Stimulated activated CD8-positive, alpha-beta memory T cell treated with anti-CD3 and anti-CD28 coated beads, Interleukin-4, amount 100 ng/mL, for 4 hours (primary cell): ENCODE measurements at places on chromosomes 4 and X.

GRCh38 chr4:93532234-93532633 is 296.3 kb upstream of the ATOH1 start:
- no peak for DNase-seq

DNA sequence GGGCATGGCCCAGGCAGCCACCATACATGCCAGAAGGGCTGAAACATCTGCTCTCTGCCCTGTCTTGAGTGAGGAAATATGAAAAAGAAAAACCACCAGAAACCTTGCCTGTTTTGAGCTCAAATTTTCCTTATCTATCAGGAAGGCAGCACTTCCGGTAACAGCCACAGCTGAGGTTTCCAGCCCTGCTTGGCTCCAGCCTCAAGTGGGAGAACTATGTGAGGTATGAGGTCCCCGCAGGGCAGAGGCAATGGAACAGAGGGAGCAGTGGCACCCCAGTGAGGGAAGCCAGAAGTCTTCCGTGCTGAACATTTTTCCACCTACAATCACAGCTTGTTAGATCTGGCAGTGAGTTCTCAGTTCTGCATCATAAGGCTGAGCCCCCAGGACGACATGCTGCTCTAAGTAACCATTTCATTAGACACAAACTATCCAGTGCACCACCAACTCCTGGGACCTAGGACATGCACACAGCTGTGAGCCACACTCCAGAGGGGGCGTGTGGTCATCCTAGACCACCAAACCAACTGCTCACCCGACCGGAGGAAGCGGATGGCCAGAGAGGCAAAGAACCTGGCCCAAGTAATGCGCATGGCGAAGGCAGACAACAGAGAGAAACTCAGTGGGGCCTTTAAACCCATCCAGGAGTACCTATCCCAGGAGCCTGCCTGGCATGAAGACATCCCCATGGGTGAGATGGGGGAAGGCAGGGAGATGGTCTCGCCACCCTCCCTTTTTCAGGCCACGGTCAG is 22.6 kb downstream of the WDR1 start:
- no peak for DNase-seq

DNA sequence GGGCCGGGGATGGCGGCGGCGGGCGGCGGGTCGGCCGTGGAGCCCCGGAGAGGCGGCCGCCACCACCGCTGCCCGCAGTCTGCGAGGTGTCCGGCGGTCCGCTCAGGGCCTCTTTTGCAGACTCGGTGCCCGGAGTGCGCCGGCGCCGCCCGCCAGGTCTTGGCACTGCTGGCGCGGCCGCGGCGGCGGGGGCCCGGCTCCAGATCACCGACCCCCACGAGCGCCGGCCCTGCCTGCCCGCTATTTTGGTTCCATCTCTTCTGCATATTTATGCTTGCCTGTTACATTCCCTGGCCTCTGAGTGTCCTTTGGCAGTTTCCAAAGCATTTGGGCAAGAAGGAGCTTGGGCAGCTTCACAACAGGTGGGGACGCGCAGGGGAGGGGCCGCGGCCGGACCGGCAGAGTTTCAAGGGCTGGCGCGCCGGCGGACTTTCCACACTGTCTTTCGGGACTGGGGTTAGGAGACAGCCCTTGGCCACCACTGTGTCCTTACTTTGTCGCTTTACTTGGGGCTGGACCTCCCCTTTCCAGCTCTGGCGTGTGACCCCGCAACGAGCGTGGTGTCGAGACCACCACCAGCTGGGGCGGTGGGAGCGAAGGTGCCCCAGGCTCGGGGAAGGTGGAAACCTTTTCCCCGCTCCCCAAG is 668 bp upstream of the TAPT1 start:
- no peak for DNase-seq

GRCh38 chr4:33171873-33172525 is 2451.8 kb downstream of the PCDH7 start:
- no peak for DNase-seq

DNA sequence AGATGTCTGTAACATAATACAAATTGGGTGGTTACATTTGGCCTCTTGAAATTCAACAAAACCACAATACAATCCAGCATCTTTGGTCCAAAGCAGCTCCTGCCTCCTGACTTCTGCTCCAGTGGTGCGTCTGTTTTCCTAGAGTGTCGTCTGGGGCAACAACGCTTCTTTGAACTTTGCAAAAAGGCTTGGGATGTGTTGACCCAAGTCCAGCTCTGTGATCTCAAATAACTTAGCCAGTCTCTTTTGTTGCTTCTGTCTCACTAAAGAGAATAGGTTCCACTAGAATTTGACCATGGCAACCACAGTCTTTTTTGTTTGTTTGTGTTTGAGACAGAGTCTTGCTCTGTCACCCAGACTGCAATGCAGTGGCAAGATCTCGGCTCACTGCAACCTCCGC is 324.0 kb downstream of the DHRSX start:
- no peak for DNase-seq

- DNase-seq = no peak
Observed at GRCh38 chr4:52358366-52358765, 300.7 kb downstream of the USP46 start.

GRCh38 chr4:30620711-30621110 is 99.5 kb upstream of the PCDH7 start:
- no peak for DNase-seq

GRCh38 chr4:69054578-69055200 is 41.6 kb upstream of the UGT2B7 start:
- no peak for DNase-seq

- no peak for DNase-seq
Observed at GRCh38 chr4:5124876-5125275, 73.6 kb downstream of the STK32B start.

DNA sequence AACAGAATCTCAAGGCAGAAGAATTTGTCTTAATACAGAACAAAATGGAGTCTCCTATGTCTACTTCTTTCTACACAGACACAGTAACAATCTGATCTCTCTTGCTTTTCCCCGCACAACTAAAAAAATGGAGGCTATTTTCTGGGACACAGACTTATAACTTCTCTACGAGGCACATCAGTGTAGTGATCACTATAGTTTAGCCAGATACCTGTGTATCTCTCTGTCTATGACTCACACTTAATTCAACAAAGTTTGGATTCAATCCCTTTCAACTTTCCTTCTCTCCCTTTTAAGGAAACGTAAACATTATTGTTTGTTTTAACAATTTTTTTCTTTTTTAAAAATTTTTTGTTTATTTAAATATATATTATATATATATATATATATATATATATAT is 29.4 kb downstream of the APELA start:
- no peak for DNase-seq

GRCh38 chr4:65623506-65623905 is 46.8 kb downstream of the EPHA5 start:
- no peak for DNase-seq

GRCh38 chr4:112523764-112524505 is 8.0 kb upstream of the NEUROG2 start:
- peak; percentile 51 for DNase-seq

GRCh38 chrX:154096140-154097002 is 1.1 kb downstream of the MECP2 start:
- no peak for DNase-seq

GRCh38 chr4:995311-996026 is 2.3 kb upstream of the SLC26A1 start:
- DNase-seq = no peak

- DNase-seq = no peak
Observed at GRCh38 chr4:40275065-40275730, 59.9 kb upstream of the CHRNA9 start.

DNA sequence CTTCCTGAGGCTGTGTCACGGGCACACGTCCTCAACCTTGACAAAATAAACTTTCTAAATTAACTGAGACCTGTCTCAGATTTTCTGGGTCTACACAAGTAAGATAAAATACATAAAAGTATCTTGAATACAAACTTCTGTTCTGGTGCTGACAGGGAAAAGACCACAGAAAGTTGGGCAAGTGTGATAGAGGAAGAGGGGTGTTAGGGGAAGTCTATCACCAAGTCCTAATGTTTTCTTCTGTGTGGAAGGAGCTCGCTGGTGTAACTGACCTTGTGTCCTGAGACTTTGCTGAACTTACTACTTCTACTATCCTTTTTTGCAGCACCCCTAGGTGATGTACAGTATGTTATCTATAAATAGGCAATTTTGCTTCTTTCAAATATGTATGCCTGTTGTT is 97.0 kb upstream of the STIM2 start:
- no peak for DNase-seq

DNA sequence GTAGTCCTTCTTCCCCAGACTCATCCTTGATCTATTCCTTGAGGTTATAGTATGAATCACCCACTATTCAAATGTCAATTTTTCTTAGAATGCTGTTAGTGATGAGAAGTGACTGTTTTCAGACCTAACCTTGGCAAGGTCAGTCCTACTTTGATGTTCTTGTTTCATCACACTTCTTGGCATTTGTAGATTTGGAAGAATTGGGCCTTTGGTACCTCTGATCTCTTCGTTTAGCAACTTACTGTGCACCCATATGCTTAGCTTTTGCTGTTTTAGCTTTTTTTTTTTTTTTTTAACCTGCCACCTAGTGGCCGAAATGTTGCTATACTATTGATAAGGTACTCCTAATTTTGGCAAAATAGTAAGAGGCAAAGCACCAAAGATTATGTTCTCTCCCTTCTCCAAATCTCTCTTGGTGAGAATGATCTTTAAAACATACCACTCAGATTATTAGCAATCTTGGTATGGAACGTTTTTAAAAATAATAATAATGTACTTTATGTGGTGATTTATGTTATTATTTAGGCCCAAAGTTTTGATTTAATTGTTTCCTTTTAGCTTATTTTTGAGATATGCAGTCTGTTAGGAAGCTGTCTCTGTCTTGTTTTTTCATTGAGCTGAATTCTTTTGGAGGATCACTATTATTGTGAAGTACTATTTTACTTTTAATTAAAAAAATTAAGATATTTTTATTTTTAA is 16.6 kb downstream of the DCK start:
- no peak for DNase-seq

DNA sequence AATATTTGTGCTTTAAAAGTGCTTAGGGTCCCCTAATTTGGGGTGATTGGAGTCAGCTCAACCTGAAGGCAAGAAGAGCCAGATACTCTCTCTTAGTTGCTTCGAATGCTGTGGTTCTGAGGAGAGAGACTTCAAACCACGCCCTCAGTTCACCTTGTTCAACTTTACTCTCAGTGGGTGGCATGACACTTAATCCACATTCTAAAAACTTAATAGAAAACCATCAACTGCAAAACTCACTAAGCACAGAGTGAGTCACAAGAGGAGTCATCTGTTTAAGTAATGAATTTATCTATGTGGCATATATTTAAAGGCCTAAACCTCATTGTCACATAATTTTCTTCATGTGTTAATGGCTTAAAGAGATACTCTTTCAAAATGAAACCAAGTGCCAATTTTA is 99.5 kb upstream of the SLC4A4 start:
- no peak for DNase-seq

DNA sequence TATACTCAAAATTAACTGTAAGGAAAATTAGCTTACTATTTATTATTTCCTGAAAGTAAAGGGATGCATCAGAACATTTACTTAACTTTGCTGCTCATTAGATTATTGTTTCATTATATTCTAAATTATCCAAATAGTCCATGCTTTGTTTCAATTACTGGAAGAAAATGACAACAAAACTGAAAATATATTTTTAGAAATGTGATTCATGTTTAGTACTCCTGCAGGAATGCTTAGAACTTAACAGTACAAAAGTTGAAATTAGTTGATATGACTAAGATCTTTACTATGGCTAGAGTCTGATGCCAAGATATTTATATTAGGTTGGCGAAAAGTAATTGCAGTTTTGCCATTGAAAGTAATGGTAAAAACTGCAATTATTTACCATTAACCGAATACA is 660.5 kb upstream of the PABPC4L start:
- no peak for DNase-seq

GRCh38 chrX:7294483-7294882 is 146.5 kb upstream of the PUDP start:
- no peak for DNase-seq

- DNase-seq = no peak
Observed at GRCh38 chr4:151694961-151695720, 65.7 kb downstream of the GATB start.

DNA sequence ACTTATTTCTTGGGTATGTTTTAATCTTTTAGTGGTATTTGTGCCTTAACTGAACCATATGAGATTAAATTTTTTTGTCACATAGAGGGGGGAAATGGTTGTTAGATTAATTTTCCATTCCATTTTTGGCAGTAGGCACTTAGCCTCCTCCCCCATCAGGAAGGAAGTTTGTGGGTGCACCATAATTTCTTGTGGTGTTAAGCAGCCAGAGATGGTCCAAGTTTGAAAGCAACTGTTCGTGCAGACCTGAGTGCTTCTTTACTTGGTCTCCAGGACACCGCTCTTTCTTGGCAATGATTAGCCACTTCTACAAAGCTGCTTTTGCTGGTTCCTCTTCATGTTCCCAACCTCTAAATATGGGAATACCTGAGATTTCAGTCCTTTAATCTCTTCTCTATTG is 92.7 kb upstream of the RPL34 start:
- peak; percentile 1 for DNase-seq

GRCh38 chr4:40200875-40201801 is 4.3 kb downstream of the RHOH start:
- no peak for DNase-seq

DNA sequence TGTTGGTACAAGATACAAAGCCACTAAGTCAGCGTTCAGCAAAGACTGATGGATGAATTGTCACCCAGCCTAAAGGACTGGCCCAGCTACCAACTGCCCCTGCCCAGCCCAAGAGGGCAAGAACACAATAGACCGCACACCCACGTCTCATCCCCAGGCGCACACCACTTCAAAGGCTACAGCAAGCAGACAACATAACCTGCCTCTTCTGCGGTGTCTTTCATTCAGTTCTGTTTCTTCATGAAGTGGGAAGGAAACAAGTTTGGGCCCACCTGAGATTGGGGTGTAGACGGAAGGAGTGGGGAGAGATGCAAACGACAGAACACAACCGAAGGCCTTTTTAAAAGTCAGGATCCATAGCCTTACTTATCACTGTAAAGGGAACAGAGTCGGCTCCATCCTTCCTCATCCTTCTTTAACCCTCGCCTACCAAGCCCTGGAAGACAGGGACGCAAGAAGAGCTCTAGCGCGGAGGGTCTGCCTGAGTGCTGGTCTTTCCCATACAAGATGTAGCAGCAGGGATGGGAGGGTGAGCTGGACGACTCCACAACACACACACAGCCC is 691 bp downstream of the SCARB2 start:
- no peak for DNase-seq

DNA sequence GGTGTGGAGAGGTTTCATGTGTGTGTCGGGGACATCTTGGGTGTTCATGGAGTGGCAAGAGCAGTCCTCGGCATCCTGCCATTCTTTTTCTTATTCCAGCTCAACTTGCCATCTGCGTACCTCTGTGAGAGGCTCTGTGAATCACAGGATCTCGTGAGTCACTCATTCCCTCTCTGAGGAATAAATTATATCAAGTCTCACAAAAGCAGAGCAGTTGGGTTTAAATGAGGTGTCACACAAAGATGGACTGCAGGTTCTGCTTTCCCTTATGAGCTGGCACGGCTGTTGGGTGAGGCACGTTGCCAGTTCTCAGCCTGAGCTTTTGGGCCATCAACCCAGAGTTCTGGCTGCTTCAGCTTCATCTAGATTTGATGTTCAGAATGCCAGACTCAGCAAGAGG is 6.8 kb upstream of the OCIAD2 start:
- DNase-seq = no peak
